ENCODE measurements at places on chromosomes 5 and 9.

DNA sequence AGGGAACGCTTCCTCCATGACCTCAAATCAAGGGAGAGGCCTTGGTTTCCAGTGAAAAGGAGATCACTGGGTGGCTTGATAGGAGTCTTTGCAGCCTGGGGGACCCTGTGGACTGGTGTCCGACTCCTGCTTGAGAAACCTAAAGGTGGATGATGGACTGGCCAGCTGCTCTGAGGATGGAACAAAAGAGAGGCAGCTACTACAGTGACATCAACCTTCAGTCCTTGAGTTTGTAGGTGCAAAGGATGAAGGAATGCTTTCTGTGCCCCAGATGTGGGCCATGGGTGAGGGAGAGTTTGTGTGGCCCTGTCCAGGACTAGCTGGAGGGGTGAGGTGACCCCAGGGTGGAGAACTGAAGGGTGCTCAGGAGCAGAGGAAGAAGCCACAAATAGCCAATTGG, 114.4 kb upstream of the TBC1D2 start:
- DNase-seq: no peak

DNA sequence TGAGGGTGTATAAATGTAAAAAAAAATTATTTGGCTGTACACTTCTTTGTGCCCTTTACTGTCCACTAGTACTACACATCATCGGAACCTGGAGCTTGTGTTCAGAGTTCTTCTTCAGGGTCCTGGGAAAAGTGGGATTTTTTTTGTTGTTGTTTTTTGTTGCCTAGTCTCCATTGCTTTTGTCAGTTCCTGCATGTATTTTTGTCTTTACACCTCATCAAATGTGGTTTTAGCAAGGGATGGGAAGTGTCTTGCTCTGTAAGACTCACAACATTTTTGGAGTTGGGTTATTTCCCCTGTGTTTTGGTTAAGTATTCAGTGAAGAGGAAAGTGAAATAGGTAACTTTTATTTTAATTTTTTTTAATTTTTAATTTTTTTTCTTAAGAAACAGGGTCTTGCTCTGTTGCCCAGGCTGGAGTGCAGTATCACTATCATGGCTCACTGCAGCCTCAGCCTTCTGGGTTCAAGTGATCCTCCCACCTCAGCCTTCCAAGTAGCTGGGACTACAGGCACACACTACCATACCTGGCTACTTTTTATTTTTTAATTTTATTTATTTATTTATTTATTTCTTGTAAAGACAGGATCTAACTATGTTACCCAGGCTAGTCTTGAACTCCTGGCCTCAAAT, 40.7 kb downstream of the GARNL3 start:
- no peak for DNase-seq

DNA sequence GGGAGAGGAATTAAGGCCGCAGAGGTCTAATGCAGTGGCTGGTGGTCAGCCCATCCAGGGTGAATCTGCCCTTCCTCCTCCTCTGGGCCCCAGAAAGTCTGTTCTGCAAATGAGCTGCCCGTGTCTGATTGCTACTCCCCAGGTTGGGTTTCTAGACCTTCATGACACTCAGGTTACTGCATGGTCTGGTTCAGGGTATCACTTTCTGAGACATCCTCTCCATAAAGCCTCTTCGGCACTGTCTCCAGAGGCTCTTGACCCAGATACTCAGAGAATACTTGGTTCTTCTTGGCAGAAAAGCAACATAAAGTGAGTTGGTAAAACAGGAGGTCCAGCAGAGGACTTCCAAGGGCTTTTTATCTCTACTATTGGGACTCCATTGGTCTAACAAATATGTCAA, 62.5 kb upstream of the GDNF start:
- DNase-seq: no peak

- no peak for DNase-seq
Measured at GRCh38 chr5:168047669-168048111, 243.8 kb upstream of the WWC1 start.

DNA sequence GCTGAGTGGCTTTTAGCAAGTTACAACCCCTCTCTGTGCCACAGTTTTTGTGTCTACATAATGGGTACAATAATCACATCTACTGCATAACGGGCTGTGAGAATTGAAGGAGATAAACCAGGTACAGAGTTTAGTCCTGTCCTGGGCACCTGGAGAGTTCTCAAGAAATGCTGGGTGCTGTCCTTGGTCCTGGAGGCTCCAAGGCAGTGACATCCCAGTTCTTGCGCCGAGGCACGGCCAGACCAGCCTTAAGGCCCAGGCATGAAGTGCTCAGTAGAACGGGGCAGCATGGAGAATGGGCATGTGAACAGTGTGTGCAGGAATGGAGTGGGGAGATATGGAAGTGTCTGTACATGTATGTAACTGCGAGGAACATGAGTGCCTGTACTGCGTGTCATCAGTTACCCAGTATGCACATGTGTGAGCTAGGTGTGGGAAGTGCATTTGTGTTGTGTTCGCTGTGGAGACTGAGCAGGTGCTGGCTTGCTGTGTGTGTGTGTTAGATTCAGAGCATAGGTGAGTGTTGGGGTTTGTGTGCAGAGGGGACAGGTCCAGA, 6.3 kb upstream of the UNC5A start:
- DNase-seq: no peak

DNA sequence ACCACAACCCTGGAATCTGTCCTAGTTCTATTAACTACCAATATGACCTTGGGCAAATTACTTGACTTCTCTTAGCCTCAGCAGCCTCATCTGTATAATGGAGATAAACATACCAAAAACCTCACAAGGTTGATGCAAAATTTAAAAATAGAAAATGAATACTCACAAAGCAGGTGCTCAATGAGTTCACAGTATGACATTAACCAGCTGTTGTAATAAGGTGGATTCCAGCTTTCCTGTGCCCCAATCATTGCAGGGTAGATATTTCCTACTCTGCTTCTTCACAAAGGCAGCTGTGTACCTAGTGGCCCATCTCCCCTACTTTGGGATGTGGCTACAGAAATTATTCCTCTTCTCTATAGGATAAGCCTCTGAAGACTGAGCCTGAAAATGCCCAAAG, 8.8 kb downstream of the HTR4 start:
- no peak for DNase-seq

GRCh38 chr5:150568663-150569062, 60.7 kb downstream of the NDST1 start:
- DNase-seq: no peak

DNA sequence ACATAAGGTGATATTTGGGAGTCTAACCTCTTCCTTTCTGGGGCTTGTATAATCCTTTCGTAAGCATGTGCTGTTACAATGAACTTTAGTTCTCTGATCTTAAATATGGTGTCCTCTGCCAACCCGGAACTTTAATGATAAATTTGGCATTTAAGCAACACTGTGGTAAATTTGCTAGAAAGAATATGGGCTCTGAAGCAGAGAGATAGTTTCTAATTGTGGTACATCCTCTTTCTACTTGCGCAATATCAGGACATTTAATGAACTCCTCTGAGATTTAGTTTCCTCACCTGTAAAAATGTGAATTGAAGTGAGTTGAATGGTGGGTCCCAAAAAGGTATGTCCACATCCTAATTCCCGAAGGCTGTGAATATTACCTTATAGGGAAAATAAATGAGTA, 364.7 kb downstream of the CAAP1 start:
- DNase-seq: no peak

DNA sequence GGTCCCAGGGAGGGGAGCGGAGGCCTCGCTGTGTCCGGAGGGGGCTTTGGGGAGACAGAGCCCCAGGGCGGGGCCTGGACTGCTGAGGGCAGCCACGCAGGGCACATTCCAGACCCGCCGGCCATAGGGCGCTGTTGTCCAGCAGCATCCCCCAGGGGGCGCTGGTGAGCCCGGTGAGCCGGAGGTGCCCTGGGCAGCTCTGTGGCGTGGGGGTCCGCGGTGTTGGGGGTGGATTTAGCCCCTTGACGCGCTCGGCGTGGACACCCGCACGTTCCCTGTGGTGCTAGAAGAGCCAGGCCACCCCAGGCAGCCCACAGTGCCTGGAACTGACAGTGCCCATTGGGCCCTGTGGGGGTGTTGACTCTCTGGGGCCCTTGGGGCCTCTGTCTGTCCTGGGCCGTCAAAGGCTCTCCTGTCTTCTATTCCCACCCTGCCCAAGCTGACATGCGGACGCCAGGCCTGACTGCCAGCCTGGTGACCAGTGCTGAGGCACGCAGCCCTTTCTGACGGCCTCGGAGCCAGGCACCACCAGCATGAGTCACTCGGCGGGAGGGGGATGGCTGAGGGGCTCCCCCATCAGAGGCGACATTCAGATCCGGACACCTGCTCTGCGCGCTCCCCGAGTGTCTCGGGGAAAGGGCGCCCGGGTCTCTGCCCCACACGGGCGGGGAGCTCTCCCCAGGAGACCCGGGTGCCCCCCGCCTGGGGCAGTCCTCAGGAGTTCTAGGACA, 23.9 kb downstream of the TPPP start:
- no peak for DNase-seq

DNA sequence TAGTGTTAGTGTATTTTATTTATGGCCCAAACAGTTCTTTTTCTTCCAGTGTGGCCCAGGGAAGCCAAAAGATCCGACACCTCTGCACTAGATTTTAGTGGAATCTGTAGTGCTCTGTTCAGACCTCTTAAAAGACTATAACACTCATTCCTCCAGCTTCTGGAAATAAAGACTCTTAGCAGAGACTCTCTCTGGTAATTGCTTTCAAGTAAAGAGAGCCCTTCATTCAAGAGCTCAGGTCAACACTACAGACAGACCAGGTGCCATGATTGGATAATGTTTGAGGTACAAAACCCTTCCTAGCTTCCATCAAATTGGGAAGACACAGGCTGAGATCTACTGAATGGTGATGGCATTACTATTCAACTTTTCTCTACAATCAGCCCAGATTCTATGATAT, 255.8 kb downstream of the PRDM9 start:
- peak; percentile 10 for DNase-seq

DNA sequence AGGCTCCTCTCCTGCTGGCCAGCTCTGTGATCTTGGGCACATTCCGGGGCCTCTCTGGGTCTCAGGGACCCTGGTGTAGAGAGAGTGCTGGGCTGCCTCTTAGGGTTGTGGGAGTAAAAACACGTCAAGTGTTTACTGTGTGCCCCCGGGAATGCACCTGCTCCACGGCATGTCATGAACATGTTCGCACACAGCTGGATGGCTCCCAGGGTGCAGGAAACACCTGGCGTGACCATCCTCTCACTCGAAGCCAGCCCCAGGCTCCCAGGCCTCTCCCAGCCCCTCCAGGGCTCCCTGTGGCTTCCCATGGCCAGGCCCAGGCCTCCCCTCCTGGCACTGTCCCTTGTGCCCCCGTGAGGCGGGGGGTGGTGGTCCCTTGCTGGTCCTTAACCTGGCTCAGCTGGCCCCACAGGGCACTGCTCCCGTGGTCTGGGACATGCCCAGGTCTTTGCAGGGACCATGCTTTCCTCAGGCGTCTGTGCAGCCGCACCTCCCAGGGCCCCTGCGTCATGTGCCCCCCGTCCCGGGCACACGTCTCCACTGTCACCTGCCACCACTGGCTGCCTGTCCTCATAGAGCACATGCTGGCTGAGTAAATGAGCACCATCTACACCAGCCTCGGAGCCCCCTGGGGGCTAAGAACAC, 44.9 kb downstream of the SLC6A3 start:
- no peak for DNase-seq

DNA sequence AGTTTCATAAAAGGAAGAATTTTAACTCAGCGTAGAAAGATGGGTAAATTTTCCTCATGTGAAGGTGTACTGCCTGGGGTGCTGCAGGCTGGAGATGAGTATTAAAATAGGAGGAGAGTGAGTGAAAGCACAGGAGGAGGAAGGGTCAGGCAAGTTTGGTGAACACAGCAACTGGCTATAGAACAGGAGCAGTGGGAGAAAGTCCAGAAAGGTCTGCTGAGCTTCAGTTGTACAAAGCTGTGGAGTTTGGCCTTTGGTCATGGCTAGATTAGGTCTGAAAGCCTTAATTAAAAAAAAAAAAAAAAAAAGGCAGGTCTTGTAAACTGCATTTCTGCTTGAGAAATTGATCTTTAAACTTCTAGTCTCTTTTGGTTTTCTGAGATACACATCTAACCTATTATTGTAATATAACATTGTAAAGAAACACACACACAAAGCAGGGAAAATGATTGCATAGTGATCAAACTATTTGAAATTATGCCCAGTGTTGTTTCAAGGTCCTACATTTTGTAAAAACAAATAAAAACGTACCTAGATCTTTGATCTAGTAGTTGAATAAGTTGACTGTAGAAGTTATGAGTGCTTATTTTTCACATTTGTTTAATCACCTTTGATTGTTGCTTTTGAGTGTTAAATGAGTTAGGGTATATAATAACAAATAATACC, 43.6 kb downstream of the MAP3K1 start:
- no peak for DNase-seq

GRCh38 chr9:131835151-131835910, 95.5 kb upstream of the RAPGEF1 start:
- DNase-seq: no peak

GRCh38 chr9:76405868-76406267, 11.6 kb upstream of the RFK start:
- no peak for DNase-seq

DNA sequence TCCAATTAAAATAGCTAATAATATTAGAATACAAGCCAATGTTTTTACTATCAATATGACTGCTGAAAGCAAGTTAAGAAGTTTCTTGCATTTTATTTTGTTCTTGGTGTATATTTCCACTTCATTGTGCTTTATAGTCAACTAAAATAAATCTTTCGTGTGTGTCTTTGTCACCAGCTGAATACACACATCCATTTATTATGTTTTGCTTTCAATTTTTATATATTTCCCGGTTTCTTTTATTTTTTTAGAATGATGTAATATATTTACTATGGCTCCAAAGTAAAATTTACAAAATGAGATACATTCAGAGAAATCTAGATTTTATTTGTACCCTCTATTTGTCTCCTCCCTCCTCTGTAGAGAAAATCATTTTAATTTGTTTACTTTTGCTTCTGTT, 495.9 kb upstream of the PAPPA start:
- DNase-seq: no peak

GRCh38 chr5:96851312-96852062, 24.8 kb upstream of the ERAP2 start:
- no peak for DNase-seq

DNA sequence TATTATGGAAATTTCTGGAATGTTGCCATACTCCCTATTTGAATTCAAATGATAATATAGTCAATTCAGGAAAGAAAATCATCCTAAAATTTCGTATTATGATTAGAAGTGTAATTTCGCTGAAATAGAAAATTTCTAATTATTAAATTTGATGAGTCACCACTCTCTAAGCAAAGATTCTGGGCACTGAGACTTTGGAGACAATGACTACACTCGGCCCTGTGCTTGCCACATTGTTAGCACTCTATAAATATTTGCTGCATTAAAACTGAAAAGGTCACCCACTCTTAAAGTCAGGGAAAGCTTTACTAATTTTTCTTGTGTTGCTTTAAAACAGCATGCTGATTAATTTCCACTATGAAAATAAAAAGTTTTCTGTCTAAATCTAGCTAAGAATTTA, 240.3 kb downstream of the TLE4 start:
- no peak for DNase-seq

- DNase-seq: peak; percentile 45
Measured at GRCh38 chr5:133244242-133244641, 192.4 kb downstream of the HSPA4 start.

Data from DMS153 (cell line).